GM23338 (cell line): ENCODE measurements at places on chromosomes 1 and 21.
A peak's percentile ranks its signal among the peaks of the same experiment; 100 is the strongest.

GRCh38 chr1:186923486-186923885 is 94.7 kb downstream of the PLA2G4A start:
- DNase-seq, result no peak

GRCh38 chr1:108815566-108815965 is 41.3 kb downstream of the AKNAD1 start:
- no peak for DNase-seq

DNA sequence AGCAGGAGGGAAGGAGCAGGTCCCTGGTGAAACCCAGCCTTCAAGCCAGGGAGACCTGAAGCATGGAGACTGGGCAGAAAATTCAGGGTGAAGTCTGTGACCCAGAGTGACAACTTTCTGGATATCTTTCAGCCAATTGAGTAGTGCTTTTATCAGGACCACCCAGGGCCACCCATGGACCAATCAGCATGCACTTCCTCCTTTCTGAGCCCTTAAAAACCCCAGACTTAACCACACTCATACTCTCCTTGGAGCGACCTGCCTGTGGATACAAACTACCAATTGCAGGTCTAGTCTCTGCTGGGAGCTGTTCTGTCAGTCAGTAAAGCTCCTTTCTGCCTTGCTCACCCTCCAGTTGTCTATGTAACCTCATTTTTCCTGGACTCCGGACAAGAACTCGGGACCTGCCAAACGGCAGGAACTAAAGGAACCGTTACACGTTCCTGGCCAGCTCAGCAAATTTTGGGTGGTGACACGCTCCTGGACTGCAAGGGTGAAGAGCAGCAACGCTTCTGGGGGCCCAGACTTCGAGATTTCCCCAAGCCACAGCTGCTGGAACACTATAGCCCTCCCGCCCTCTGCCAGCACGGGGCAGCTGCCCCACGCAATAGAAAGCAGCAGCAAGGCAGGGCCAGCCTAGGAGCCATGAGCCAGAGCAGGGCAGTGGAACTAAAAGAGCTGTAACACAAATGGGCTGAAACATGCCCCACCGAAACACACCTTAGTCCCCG is 1183.4 kb downstream of the AMY1C start:
- no peak for DNase-seq

GRCh38 chr1:213979751-213980586 is 7.8 kb upstream of the PROX1 start:
- peak; percentile 85 for DNase-seq

DNA sequence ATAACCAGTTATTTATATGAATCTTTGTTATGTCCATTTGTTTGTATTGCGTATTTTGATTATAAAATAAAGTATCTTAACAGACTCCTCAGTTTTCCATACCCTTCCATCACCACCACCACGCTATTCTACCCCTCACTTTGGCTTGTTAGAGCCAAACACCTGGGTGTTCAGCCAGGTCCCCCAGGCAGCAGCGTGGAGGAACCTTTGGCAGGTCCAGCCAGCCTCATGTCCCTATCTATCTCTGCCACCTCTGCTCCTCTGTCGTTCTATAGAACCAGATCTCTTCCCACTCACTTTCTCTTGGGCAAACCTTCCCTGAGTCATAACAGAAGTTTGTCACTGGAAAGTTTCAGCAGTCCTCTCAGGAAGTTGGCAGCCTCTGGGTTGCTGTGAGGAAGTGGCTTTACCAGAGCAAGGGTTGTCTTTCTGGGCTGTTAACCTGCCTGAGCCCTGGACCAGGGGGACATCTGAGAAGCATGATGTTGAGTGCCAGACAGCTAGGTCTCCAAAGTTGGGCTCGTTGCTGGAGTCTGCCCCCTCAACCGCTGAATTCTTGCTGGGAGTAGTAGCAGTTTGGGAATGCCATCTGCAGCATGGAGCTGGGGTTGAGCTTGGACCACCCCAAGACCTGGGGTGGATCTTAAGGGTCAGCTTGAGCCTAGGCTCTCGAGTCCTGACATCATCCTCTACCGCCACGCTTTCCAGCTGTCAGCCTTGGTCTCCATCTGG is 996 bp upstream of the SH3BGRL3 start:
- DNase-seq, result no peak

DNA sequence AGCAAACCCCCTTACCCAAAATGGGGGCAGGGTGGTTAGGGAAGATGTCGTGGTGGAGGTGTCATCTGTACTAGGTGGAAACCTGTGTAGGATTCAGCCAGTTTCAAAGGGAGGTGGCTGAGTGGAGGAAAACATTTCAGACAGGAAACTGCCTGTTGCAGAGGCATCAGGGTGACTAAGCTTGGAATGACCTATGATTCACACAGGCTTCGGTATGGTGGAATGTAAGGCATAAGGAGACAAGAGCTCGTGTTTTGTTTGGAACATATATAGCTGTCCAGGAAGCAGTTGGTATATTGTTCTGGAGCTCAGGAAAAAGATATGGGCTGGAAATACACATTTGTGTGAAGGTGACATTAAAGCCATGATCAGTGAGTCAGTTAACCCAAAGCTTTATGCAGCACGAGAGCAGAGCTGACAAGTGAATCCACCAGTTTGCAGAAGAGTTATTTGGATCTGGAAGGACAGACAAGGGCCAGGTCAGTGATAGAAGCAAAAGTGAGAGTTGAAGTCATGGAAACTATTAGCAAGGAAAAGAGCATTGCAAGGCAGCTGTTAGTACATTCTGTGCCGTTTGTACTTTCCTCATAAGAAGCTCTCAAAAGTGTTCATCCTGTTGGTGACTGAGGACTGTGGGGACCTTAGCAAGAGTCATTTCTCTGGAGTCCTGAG is 12.2 kb downstream of the UTP25 start:
- no peak for DNase-seq

- no peak for DNase-seq
Observed at GRCh38 chr1:198968866-198969265, 330.0 kb downstream of the PTPRC start.

DNA sequence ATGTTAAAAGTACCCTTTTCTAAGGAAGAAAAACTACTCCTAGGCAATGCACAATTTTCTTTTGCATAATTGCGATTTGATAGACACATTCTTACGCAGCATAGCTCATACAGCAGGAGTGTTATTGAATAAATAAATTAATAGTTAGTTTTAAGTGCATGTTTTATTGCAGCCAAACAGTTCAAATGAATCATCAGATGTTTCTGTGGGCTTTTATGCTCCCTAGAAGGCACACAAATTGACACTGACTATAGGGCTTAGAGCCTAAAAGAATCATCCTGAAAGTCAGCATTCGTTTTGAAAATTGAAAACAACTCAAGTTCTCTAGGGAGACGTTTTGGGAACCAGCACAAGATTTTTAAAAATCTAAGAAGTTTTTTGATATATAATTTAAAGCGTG is 411.9 kb downstream of the HLX start:
- DNase-seq, result no peak

GRCh38 chr1:31409946-31410858 is 2.8 kb upstream of the SERINC2 start:
- DNase-seq, result no peak

GRCh38 chr1:223364685-223365382 is 858 bp upstream of the SUSD4 start:
- peak; percentile 77 for DNase-seq

DNA sequence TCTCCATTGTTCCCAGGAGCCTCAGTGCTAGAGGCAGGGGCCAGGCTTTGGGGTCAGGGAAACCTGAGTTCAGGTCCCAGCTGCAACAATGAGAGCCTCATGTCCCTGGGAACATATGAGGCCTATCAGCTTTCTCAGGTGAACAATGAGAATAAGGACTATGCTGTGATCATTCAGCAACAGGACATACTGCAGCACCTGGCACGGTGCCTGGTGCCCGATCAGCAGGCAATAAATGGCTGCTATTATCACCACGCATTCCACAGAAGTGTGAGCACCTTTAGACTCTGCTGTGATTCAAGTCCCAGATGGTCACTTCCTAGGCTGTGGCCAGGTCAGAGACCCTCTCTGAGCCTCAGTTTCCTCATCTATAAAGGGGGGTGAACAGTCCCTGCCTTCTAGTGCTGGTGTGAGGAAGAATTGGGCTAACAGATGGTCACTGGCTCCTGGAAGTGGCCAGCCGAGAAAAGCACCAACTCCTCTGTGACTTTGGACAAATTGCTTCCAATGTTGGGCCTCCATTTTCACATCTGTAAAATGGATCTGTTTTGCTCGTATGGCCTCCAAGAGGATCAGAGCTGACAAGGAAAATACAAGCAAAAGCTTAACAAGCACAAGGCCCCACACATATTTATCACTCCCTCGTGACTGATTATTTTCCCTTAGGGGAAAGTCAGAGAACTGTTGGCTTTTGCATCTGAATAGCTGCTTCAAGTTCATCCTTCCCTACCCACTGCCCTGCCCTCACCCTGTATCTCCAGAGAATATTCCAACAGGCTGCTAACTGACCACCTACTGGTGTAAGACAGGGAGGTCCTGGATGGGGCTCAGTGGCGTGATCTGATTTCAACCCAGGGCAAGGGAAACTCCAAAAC is 1.1 kb downstream of the SLC5A9 start:
- DNase-seq, result no peak

- DNase-seq, result peak; percentile 84
Observed at GRCh38 chr21:25283720-25284119, 323.6 kb downstream of the MRPL39 start.

DNA sequence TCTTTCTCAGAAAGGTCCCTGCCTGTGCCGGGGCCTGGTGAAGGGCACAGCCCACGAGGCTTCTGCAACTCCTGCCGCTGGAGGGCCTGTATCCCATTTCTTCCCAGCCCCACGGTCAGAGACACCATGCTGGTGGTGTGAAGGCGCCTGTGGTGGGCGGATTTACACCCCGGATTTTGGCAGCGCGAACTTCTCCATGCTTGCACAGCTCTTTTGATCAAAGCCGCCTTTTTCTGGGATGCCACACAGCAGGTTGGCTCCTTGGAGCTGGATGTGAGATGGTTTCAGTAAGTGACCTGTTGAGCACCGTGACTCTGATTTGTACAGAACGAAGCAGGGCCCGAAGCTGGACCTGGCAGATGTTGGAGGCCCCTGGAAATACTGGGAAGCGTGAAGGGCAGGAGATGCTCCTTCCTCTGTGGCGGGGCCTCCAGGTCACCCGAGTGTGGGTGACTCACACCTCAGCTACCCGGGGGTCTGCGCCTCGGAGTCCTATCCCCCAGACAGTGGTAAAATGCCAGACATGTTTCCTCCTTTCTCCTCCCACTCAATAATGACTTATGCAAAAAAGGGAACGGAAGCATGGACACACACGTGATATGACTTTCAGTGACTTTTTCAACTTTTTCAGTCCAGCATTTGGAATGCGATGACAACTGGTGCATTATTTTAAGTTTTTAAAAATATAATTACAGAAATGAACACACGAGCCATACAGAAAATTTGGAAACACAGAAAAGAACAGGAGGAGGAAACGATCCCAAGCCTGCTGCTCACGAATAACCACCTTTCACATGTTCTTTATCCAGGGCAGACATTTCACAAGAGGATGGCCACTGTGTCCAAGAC is 9.0 kb downstream of the UMODL1 start:
- no peak for DNase-seq

GRCh38 chr21:29055080-29055479 is 18.4 kb downstream of the CCT8 start:
- no peak for DNase-seq

DNA sequence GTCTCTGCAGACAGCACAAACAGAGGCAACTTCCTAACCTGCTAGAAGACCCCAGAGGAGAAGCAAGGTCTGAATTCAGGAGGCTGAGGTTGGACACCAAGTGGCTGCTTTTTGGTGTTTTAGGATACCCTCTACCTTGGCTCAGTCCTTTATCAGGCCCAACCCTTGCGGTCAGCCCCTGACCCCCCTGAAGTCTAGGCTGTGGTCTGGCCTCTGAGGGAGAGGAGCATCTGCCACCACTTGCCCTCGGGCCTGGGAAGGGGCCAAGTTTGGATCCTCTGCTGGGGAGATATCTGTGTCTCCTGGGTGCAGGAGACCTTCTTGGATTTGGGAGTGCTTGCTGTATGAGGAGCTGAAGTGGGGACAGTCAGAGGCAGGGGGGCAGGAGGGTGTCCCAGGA is 21.0 kb downstream of the EDN2 start:
- no peak for DNase-seq

DNA sequence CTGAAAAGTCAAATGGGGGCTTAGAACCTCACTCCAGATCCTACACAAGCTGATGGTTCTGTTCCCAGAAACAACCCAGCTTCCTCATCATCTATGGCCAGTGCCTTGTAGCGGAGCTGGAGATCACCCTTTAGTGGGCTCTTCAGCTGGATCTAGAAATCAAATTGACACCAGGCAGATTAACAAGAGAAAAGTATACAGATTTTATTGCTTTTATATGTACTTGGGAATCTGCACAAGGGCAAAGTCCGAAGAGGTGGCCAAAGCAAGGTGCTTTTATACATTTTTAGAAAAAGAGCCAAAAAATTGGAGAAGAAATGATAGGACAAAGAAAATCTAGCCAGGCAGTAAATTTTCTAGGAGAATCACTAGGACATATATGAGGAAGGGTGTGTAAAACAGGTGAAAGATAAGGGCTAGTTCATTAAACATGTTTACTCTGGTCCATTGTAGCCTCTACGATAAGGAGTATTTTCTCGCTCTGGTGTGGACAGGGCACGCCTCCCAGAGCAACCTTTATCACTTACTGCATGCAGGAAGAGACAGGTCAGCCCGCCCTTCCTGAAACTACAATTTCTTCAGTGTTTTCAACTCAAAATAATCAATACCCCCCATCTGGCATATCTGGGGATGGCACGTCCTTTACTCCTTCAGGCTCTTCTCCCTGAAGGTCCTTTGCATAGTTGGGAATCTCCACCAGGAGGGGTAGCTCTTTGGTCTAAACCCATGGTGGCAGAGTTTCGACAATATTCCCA is 14.0 kb upstream of the LGALS8 start:
- DNase-seq, result peak; percentile 55

- DNase-seq, result no peak
Observed at GRCh38 chr1:6450943-6451373, 15.0 kb downstream of the TNFRSF25 start.

DNA sequence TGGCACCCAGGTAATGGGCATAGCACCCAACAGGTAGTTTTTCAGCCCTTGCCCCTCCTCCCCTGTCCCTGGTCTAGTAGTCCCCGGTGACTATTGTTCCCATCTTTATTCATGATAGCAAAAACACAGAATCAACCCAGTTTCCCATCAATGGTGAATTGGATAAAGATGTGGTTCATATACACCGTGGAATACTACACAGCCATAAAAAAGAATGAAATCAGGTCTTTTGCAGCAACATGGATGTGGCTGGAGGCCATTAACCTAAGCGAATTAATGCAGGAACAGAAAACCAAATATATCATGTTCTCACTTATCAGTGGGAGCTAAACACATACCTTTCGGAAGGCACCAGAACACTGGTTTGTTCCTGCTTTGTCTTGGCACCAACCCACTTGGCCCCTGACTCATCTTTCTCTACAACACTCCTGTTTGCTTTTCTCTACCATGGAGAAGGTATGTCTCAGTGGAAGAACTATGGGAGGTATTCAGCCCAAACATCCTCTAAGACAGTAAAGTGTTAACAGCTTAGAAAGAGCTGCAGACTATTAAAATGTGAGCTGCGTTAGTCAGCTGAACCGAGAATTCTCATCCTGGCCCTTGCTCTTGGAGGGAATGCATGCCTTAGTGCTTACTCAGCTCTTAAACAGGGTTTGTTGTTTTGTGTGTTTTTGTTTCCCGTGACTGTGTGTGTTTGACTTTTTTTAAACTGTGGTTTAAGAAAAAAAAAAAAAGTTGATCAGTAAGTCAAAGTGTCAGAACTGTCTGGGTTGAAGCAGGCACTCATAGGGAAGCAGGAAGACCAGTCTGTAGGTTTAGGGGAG is 203.0 kb downstream of the TOMM20 start:
- peak; percentile 39 for DNase-seq
